ENCODE measurements at places on chromosomes 11 and 22.

DNA sequence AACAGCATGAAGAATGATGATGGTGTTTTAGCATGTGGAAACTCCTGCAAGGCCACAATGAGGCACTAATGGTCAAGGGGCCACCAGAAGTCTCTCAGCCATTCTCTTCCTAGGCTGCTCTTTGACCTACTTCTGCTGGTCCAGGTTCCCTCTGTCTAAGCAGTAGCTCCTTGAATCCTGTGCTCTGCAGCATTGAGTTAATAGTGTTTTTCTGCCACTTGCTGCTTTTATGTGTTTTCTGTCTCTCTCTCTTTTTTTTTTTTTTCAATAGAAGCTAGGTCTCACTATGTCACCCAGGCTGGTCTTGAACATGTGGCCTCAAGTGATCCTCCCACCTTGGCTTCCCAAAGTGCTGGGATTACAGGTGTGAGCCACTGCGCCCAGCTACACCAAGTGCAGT lies 20.1 kb upstream of the AIFM3 start:
- no peak for DNase-seq

DNA sequence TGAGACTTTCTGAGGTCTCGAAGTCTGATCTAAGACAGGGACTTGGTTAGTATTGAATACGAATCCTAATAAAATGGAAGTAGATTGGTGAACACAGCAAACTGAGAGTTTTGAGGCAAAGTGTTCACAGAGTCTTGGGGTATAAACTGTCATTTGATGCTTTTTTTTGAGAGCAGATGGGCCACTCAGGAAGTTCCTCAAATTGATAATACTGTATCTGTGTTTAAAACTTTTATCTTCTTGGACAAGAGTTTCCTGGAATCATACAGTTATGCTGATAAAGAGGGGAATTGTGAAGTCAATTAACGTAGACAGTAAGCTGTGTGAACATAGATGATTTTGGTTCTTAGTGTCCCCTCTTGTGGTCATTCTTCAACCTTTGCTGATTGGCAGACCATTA lies 80.0 kb upstream of the CLPB start:
- no peak for DNase-seq

- no peak for DNase-seq
These were observed 32.3 kb upstream of the SORL1 start for GRCh38 chr11:121419836-121420235.

DNA sequence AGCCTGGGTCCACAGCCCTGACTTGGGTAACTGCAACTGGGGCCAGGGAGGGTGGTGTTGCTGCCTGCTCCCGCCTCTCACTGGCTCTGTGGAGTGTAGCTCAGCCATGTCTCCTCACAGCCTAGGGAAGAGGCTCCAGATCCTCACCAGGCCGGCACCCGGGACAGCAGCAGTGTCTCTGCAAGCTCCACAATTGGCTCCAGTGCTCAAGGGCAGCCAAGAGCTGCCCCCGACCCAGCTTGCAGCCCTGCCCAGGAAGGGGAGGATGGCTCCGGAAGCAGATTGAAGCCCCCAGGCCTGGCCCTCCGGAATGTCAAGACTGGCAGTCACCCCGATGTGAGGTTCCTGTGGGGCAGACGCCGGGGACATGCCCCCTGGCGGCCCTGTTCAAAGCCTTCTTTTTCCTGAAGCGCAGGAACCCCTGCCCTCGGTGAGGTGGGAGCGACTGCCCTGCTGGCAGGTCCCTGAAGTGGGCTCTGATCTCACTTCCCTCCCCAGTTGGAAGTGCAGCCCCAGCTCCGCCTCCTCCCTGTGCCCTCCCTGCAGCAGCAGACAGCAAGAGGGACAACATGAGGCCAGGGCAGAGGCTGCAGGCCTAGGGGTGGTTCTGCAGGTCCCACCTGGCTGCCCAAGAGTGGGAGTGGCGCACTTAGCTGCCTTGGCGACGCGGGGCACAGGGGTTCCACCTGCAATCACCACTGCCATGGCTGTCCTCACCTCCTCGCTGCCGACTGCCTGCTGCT lies 816.2 kb upstream of the LUZP2 start:
- no peak for DNase-seq

DNA sequence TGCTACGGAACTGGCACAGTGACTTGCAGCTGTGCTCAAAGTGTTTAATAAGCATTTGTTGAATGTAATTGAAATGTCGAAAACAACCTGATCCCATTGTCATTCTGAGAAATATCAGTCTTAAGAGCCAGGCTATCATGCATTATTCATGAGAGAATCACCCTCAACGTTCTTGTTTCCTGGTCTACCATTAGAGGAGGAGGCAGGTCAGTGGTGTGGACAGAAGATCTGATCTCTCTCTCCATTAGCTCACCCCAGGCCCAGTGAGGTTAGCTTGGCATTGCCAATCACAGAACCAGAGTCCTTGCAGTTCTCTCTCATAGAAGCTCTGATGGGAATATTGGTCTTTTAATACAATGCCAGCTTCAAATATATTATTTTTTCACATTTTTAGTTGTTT lies 121.1 kb upstream of the SPON1 start:
- DNase-seq: no peak

GRCh38 chr11:56271092-56271491 lies 2.9 kb upstream of the OR5T1 start:
- DNase-seq: no peak

DNA sequence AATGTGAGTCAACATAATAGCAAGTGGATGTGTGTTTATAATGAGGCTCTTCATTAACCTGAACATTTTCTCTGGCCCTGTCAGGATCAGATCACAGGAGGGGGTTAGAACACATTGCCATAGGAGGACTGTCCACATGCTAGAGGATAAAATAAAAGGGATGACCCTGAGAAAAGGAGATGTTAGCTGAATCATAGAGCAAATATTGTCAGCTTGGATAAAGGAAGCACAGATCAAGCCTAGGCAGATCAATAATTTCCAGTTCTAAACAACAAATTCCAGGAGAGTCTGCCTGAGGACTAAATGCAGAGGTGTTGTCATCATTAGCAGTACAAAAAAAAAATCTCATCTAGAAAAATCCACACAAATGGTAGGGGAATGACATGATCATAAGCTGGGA lies 337.9 kb downstream of the LRRC4C start:
- DNase-seq: no peak

- no peak for DNase-seq
These were observed 537.4 kb upstream of the B3GAT1 start for GRCh38 chr11:134949121-134950090.

- DNase-seq: no peak
These were observed 38.4 kb upstream of the PRSS23 start for GRCh38 chr11:86761978-86762377.

DNA sequence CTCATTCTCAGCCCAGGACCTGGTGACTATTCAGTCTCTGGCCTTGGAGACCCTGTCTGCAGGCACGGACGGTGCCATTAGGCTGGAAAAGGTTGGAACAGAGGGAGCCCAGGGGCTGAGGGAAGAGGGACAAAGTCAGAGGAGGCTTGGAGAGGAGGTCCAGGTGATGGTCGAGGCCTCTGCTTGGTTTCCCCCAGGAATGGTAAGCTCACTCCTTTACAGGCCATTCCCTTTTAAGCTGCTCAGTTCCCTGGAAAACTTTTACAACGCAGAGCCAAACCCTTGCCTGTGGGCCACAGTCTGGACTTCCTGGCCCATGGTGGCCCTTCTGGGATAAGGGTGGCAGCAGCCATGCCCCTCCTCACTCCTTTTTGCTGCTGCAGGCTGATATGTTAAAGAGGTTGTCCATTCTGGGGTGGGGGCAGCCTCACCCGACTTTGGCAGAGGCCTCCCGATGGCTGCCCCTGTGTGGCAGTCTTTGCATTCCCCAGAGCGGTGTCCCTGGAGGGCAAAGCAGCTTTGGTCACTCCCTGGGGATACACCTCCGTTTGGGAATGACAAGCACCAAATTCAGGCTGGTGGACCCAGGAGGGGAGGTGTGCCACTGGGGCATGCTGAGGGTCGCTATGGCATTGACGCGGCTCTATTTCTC lies 34.0 kb upstream of the RFPL3 start:
- no peak for DNase-seq

GRCh38 chr11:128528294-128528693 lies 59.1 kb downstream of the ETS1 start:
- DNase-seq: no peak

DNA sequence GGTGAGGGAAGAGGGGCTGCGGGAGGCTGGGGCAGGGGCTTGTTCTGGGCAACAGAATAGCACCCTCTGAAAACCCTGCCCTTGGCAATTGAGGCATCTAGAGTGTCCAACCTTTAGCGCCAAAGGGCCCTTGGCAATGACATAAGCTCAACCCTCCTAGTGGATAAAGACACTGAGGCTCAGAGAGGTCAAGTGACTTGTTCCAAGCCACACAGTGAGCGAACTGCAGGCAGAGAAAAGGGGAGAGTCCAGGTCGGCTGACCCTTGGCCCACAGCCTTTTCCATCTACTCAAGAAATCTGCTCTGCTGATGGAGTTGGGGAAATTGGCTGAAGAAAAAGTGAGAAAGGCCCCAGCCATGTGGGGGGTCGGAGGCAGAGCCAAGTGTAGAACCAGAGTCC lies 2.9 kb downstream of the SEC14L2 start:
- DNase-seq: no peak

- DNase-seq: no peak
These were observed 10.5 kb downstream of the COMMD9 start for GRCh38 chr11:36278531-36279282.

GRCh38 chr11:109508943-109509342 lies 87.0 kb downstream of the C11orf87 start:
- DNase-seq: no peak

DNA sequence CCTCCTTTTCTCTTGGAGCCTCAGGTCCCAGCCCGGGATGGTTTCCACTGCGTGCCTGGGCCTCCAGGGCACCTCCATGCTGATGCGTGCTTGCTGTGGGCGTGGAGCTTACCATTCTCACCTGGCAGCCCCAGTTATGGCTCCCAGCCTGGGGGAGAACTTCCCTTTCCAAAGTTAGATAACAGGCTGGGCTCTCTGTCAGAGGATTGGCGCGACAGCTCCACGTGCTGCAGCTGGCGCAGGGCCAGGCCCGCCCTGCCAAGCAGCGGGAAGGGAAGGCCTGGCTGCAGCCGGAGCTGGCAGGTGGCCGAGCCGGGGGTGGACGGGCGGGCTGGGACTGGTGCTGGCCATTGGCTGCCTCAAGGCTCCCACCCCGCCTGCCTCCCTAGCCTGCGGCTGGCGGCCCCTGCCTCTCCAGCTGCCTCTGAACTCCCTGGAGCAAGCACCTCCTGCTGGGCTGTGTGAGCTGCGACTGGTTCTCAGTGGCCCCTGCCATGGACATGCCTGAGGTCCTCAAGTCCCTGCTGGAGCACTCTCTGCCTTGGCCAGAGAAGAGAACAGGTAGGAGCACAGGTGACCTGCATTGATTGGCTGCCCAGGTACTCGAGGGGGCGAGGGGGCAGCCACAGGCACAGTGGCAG lies 14.6 kb upstream of the TEF start:
- DNase-seq: no peak

DNA sequence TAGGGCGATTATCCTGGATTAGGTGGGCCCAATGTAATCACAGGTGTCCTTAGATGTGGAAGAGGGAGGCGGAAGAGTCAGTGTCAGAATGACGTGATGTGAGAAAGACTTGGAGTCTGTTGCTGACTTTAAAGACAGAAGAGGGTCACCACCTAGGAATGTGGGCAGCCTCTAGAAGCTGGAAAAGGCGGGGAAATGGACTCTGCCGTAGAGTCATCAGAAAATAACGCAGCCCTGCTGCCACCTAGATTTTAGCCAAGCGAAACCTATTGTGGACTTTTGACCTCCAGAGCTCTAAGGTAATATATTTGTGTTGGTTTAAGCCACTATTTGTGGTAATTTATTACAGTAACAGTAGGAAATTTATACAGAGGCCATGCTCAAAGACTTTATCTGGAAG lies 4.8 kb downstream of the DDX10 start:
- DNase-seq: no peak

DNA sequence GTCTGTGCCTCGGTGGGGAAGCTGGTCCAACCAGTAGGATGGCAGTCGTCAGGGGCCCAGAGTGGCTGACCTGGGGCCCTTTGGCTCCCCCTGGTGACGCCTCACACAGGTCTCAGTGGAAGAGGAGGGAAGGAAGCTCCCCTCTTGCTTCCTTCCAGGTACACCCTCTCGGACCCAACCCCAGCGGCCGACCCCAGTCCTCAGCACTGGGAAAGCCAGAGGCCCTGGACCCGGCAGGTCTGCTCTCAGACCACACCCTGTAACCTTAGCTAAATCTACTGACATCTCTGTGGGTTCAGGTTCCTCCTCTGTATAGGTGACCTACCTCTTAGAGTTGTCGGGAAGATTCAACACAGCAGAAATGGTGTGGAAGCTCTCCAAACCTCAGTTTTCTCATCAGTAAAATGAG lies 3.4 kb upstream of the SCUBE1 start:
- peak; percentile 68 for DNase-seq

GRCh38 chr11:47260366-47260765 lies 2.6 kb downstream of the NR1H3 start:
- no peak for DNase-seq

DNA sequence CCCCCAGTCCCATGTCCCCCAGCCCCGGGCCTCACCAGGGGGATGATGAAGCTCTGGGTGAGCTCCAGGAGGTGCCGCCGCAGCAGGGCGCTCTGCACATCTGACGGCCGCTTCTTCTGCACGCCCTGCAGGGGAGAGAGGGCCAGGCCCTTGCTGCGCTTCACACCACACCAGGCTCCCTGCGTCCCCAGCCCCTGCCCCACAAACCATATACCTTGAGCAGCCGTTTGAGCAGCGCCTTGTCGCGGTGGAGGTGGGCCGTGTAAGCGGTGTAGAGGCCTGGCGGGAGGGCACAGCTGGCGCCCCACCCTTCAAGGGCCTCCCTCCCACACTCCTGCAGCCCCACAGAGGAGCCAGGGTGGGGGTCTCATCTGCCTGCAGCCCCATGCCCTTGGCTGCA lies 6.2 kb upstream of the PLXNB2 start:
- DNase-seq: no peak

- DNase-seq: no peak
These were observed 17.3 kb downstream of the RPUSD4 start for GRCh38 chr11:126194121-126194543.

Measured in activated gamma-delta T cell treated with Interleukin-2 at 50 U/mL for 16 hours (primary cell).